Stimulated activated naive B cell treated with anti-CD40 and anti-IgM and Interleukin-4, amounts not matched to agents 10 μg/mL and 1 μg/mL and 100 μg/mL, for 72 hours (primary cell): ENCODE measurements at places on chromosomes 3 and 15.

DNA sequence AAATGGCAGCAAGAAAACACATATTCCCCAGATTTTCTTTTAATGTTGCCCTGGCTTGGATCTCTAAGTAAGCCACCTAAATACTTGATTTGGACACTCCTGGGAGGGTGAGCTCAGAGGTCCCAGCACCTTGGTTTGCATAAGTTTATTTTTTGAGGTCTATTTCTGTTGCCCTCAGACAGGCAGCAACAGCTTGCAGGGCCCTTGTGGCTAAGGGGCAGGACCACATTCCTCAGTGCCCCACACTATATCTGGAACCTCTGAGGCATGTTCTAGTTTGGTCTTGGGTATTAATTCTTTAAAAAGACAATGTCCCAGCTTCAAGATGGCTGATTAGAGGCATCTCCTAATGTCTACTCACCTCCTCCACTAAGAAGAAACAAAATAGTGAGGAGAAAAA, 57.5 kb downstream of the IGSF11 start:
- DNase-seq: no peak

DNA sequence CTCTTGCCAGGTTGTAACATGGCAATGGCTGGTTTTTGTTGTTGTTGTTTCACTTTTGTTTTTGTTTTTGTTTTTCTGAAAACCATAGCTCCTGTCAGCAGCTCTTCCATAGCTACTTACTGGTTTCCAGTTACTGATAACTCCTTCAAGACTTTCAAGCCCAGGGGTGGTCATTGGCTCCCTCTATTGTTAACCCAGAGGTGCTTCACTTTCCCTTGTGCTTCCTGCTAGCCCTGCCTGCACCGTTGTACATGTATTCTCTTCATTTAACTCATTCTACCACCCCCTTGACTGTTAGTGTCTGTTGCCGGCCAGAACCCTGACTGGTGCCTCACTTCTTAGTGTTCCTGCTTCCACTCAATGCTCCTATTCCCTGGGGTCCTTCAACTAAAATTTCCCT, 4.2 kb upstream of the TRAT1 start:
- DNase-seq: no peak

GRCh38 chr3:10629671-10630040, 124.3 kb upstream of the ATP2B2 start:
- no peak for DNase-seq

GRCh38 chr3:186789554-186790260, 6.3 kb downstream of the EIF4A2 start:
- no peak for DNase-seq

DNA sequence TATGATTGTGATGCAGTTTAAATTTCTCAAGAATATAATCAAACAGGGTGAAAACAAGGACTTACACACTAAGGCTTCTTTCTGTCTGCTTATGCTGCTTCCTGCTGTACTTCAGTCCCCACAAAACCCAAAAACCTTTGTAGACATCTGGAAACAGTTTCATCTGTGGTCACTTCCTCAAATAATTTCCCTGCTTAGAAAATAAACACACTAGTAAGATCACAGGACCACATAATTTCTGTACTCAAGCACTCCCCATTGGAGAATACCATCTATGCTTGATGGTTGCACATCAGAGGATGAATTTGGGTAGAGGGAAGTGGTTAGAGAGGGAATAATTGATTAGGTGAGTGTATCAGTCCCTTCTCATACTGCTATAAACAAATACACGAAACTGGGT, 266.2 kb downstream of the LSAMP start:
- no peak for DNase-seq

GRCh38 chr3:2375376-2375775, 276.7 kb downstream of the CNTN4 start:
- no peak for DNase-seq

- no peak for DNase-seq
Measured at GRCh38 chr15:75731248-75732151, 18.9 kb upstream of the CSPG4 start.

DNA sequence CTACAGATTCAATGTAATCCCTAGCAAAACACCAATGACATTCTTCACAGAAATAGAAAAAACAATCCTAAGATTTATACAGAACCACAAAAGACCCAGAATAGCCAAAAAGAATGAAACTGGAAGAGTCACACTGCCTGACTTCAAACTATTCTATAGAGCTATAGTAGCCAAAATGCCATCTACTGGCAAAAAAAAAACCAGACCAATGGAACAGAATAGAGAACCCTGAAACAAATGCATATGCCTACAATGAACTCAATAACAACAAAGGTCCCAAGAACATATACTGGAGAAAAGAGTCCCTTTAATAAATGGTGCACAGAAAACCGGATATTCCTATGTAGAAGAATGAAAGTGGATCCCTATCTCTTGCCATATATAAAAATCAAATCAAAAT, 19.8 kb downstream of the PDCD10 start:
- no peak for DNase-seq

DNA sequence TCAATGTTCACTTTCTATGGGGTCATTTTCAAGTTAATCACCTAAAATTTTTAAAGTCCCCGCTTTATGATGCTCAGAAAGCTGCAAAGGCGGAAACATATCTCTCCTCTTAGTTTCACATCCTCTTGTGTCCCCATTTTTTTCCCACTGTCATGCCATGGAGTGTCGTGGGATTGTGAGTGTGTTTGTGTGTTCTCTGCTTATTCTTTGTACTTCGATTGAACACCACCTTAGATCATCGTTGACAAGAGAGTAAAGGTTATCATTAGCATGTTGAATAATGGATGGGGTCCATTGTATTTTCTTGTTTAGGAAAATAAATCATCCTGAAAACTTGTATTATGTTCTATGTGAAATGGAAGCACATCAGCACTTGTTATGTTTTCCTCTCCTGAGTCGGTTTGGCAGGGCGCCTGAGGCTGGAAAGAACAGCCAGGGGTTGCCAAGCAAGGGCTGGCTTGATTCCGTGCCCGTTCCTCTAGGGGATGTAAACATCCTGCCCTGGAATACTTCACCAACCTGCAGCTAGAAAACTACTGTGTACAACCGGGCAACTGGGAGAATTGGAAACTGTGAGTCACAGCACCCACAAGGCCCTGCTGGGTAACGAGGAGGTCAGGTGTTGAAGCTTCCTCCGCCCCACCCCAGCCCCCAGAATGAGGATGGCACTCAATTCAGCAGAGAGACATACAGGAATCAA, 67.2 kb downstream of the EIF4E3 start:
- DNase-seq: no peak

DNA sequence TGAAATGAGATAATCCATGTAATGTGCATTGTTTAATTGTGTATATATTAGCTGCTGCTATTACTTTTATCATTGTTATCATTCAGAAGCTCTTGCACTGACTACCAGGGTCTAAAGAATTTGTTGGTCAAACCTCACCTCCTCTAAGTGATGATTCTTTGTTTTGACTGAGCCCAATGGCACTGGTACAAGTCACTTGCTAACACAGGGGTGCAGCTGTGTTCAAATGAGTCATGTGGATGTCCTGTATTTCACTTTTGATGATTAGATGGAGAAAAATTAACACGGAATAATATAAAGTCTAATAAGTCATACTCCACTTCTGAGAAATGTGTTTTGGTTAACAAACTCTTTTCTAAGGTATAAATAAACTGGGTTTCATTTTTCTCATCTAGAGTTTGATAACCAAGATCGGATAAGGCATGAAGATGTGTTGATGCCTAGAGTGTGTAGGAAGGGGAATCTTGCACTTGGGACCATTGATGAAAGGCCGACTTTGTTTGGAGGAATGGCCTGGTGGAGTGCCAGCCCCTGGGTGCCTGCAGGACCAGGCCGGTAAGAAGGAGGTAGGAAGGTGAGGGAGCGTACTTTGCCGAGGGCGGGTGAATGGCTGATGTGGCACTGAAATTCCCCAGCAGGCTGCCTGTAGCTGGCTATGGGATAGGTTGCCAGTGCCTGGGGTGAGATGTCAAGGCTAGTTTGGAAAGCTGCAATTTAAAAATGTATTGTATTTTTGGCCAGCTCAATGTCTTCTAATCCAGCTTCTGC, 244.7 kb upstream of the ZPLD1 start:
- DNase-seq: no peak

- no peak for DNase-seq
Measured at GRCh38 chr3:171796625-171797264, 13.5 kb downstream of the PLD1 start.

DNA sequence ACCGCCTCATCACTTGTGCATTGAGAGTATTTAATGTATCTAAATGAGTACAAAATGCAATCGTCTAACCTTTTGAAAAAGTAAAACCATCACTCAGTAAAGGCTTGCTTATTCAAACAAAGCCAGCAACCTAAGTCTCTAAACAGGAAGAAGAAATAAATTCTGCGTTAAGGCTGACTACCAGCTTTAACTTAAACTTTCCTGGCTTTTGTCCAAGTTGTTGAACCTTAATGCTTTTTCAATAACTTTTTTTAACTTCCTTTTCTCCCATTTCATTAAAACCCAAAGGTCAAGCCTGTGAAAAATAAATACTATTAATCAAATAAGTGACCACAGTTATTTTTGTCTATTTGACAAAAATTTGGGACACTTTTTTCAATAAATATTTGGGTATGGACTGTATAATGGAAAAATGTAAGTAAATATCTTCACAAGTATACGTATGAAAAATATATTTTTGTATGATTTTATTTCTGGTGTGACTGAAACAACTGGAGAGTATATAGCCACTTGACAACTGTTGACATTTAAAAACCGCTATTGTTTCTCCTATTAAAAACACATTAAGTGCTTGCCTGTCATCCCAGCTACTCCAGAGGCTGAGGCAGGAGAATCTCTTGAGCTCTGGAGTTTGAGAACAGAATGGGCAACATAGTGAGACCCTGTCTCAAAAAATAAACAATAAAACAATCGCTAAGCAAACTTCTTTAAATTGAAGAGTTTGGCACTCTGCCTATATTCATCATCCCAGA, 2.9 kb downstream of the KLHL24 start:
- DNase-seq: no peak

GRCh38 chr15:49824775-49825099, 203.9 kb downstream of the DTWD1 start:
- no peak for DNase-seq

DNA sequence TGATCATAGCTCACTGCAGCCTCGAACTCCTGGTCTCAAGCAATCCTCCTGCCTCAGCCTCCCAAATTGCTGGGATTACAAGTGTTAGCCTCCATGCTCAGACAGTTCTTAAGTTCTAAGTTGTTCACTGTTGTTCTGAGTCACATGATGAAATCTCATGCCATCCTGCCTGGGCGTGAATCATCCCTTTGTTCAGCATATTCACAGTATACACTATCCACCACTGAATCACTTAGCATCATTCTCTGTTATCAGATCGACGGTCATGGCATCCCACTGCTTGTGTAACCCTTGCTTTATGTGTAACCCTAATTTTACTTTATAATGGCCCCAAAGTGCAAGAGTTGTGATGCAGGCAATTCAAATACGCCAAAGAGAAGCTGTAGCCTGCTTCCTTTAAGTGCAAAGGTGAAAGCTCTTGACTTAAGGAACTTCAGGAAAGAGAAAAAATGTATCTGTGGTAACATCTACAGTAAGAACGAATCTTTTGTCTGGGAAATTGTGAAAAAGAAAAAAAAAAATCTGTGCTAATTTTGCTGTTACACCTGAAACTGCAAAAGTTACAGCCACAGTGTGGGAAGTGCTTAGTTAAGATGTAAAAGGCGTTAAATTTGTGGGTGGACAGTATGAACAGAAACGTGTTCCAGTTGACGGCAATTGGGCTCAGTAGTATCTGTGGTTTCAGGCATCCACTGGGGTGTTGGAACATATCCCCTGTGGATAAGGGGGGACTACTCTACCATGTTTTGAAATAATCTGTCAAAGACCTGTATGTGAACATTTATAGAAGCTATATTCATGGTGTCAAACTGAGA, 80.6 kb downstream of the PCOLCE2 start:
- no peak for DNase-seq

DNA sequence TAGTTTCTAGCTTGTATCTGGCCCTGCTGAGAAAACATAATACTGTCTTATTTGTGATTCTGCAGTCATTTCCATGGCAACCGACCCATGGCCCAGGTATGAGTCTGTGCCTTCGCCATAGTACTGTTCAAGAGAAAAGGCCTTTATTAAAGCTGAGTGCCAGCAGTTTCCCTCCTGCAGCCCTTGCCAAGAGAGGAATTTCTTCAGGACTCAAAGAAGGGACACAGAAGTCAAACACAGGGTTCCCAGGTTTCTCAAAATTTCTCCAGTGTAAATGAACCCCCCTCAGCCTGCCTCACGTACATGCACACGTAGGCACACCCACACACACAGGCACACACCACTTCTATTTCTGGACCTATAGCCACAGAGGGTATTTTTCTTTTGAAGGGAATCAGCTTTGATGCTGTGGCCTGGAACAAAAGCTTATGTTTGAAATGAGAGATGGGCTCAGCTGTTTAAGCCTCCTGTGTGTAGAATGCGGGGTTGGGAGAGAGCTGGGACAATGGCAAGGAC, 269.2 kb downstream of the PDCD6IP start:
- DNase-seq: no peak

DNA sequence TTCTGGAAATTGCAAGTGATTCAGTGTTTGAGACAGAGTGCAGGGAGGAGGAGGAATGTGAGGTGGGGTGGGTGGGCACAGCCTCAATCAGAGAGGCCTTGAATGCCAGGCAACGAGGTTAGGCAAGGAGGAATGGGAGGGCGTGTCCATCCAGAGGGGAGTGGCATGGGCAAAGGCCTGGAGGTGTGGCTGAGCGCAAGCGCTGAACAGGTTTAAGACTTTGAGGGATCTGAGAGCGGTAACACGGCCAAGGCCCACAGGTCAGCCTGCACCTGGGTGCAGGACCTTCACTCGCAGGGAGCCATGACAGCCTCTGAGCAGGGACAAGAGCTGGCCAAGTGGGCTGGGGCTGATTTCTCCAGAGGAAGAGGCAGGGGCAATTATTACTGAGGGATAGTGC, 125.9 kb downstream of the TPRA1 start:
- DNase-seq: no peak

DNA sequence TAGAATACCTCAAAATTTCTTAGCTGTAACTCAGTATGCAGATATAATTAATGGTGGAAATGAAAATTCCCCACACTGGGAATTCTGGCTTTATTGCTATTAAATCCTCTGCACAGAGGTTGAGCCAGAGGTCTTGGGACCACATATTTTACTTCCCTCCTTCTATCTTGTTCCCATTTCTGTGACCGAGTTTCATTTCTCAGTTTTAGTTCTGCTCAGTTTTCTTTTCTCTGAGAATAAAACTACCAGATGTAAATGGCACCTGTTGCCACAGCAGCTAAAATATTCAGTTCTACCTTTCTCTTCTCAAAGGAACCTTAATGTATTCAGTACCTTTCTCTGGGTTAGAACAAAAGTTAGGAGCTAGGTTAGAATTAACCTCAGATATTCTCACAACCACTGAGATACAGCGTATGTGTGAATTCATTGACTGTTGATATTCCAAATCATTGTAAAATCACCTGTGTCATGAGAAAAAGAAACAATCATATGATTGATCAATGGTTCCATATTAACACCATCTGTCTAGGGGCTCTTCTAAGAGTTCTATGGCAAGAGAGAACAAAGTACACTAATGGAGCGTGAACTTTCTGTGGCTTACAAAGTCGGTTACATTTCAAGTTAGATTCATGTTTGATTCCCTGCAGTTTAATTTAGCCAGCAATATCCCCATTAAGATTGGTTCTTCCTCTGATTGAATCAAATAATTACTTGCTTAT, 374.1 kb downstream of the EFHB start:
- no peak for DNase-seq

GRCh38 chr15:61184431-61184830, 44.7 kb downstream of the RORA start:
- DNase-seq: no peak
